HepG2 (cell line): ENCODE measurements at places on chromosomes 4 and X.

- no peak for DNase-seq
Measured at GRCh38 chrX:79176028-79176427, 31.5 kb downstream of the GPR174 start.

DNA sequence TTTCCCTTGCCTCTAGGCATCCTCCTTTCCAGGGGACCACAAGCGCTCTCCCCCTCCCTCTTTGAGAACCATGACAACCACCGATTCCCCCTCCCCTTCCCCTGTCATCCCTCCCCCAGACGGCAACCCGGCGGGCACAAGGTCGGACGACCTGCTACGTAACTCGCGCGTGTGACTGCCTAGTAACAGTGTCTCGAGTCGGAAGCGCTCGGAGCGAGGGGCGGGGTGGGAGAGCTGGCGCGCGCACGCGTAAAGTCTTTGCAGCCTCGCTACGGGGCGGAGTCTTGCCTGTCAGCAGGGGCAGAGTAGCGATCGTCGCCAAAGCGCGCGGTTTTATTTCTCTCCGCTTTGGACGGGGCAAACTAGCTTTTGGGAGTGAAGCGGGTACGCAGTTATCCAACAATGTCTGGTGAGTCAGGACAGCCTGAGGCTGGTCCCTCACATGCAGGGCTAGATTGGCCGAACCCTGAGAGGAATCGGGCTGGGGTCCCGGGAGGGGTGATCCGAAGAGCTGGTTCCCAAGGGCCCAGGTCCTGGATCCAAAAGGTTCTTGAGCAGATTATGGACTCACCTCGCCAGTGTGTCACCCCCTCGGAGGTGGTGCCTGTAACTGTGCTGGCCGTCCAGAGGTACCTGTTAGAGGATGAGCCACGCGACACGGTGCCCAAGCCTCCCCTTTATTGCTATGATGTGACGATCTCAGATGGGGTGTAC lies at the start of gene RADX:
RADX (plus strand) TSS at position 300 of the 714 bp plus-strand sequence; CDS start at position 403, 103 bp downstream.
- DNase-seq = peak; percentile 58

DNA sequence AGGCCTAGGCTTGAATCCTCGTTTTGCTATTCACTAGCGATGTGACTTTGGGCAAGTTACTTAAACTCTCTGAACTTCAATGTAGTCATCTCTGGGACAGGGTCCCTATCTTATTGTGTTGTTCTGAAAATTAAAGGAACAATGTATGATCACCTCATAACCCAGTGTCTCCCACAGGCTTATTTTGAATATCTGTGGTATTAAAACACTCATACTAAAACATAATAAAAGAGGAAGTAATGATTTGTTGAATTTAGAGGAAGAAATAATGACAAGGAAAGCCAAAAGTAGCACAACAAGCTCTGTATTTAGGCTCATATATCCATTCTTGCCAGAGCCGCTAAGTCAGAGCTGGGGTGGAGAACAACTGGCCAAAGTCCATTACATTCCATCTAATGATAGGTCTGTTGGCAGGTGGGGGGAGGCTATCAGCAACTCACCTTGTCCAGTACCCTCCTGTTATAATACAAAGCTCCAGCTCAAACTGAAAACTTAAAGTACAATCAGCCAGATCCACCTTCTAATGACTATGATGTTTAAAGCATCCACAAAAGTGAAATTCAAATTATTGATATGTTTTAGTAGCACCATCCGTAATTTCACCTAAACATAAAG lies 64.5 kb upstream of the LSM6 start:
- DNase-seq = peak; percentile 10

DNA sequence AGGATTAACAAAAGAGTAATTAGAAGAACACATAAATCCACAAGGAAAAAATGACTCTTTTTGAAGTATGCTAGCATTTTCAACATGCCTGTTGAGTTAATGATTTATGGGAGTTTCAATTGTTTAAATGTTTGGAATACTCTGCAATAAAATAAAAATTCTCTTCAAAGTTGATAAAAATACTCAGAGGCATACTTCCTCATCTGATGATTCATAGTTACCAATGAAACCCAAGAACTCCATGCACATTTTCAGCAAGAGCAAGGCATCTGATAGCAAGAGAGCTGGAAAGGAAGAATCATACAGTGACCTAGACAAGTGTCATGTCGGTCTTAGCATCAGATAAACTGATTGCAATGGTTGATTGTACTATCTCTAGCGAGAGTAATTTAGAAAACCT lies 443.7 kb upstream of the ATOH1 start:
- no peak for DNase-seq

DNA sequence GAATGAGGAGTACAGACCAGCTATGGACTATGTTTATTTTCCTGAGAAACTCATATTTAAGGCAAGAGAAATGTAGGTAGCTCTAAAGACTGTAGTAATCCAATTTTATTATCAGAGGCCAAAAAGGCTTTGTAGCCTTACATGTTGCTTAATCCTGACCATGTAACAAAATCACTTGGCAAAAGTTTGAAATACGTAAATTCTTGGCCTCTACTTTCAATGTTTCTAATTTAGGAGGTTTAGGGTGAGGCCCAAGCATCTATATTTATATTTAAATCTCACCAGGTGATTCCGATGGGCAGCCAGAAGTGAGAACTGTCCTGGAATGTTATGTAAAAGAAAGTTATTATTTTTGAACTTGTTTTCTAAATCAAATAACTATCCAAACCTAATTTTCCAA lies 289.7 kb downstream of the IL1RAPL1 start:
- no peak for DNase-seq

- no peak for DNase-seq
Measured at GRCh38 chr4:98521486-98521885, 136.9 kb downstream of the TSPAN5 start.

DNA sequence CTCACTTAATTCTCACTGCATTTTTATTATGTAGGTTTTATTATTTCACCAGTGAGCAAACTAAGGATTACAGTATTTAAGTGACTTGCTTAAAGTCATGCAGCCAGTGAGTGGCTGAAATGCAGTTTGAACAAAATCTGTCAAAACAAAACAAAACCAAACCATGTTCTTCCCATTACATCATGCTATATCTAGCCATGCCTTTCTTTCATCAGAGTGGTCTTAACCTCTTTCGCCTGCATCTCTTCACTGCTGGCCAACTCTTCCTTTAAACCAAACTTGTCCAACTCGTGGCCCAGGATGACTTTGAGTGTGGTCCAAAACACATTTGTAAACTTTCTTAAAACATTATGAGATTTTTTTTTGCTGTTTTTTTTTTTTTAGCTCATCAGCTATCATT lies 223.2 kb downstream of the PCDH7 start:
- no peak for DNase-seq

- DNase-seq = no peak
Measured at GRCh38 chrX:2888309-2888708, 40.8 kb downstream of the ARSD start.

DNA sequence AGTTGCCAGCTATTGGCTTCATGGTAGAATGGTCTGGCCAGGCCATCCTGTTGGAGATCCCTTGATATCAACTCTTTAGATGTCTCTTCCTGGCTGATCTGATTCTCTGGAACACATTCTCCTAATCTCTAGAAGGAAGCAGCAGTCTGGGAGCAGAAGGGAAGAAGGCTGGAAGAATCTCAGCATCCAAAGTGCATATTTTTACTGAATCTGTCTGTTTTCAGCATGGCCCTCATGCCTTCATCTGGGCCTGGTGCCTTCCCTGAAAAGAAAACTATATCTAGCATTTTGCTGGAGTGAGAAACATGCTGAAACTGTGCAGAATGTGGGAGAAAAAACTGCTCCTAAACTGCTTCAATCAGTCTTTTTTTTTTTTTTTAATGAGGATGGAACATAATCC lies 148.7 kb downstream of the REPS2 start:
- DNase-seq = no peak

DNA sequence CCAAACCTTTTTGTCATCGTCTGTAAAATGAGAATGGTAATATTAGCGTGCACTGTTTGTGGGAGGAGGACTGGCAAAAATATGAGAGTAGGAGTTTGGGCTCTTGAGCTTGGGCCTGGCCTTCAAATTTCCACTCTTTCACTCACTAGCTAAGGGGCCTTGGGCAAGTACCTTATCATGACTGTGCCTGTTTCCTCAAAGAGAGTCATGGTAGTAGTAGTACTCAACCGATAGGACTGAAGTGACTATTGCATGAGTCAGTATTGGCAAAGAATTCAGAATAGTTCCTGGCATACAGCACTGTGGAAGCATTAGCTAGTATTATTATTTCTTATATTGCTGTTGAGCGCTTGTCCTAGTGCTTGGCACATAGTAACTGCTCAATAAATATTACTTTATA lies 16.0 kb upstream of the RBM3 start:
- DNase-seq = no peak

DNA sequence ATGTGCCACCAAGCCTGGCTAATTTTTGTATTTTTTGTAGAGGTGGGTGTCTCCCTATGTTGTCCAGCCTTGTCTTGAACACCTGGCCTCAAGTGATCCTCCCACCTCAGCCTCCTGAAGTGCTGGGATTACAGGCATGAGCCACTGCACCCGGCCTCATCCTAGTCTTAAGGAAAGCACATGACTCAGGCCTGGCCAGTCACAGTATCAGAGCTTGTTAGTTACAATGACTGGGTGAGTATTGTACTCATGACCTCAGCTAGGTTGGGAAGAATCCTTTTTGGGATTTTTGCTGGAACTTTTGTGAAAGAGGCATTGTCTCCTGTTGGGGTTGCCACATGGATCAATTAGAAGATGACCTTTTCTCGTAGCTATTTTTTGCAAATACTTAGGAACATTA lies 292.8 kb downstream of the RAPGEF2 start:
- peak; percentile 44 for DNase-seq

- DNase-seq = no peak
Measured at GRCh38 chr4:26131711-26132110, 189.1 kb upstream of the RBPJ start.

GRCh38 chrX:119647552-119648420 lies 41.6 kb upstream of the NKRF start:
- no peak for DNase-seq

DNA sequence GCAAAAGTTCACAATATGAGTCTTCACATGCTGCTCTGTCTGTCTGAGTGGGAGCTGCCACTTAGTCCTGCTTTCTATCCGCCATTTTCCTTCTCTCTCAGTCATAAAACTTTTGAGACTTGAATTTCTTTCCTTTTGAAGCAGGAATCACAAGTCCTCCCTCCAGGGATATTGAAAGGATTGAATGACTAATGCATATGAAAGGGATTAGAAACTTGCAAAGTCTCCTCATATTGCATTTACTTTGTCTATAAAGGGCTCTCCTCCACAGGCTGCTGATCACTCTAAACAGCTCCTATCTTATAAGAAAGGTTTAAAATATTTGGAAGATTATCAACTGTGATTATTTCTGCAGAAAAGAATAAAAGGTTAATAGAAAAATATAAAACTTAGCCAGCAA lies 879.1 kb downstream of the ARAP2 start:
- DNase-seq = no peak

DNA sequence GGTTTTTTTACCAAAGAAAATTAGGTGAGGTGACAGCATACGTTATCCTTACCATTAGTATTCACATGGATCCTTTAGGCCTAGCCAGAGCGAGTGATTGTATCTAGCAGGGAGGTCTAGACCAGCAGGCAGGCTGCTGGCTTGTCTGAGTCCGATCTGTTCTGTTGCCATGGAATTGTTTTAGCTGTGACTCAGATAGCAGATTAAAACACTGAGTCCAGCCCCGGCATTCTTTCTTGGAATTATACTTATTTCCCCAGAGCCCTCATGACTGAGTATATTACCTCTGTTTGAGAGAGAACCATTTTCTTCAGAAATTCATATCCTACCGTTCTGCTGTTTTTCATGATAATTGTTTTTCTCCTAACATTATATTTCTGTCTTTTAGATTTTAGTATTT lies 37.4 kb downstream of the OCRL start:
- DNase-seq = no peak

DNA sequence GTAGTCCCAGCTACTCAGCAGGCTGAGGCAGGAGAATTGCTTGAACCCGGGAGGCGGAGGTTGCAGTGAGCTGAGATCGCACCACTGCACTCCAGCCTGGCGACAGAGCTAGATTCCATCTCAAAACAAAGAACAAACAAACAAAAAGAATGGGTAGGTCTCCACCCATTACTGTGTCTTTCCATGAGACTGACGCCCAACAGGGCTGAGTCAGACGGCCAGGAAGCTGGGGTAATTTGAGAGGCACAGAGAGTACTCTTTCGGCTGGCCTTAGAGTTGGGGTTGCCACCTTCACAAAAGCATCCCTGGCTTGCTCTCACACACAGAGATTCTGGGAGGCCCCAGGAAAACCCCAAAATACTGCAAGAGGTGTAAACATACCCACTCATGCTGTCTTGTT lies 72.0 kb upstream of the DHRSX start:
- peak; percentile 12 for DNase-seq

GRCh38 chr4:56976837-56977320 lies 527 bp downstream of the NOA1 start:
- DNase-seq = peak; percentile 26

GRCh38 chr4:83276299-83277040 lies 8.1 kb downstream of the COQ2 start:
- DNase-seq = no peak

GRCh38 chrX:13685126-13685763 lies 3.7 kb upstream of the RAB9A start:
- no peak for DNase-seq

- DNase-seq = no peak
Measured at GRCh38 chr4:150250998-150251651, 172.9 kb downstream of the DCLK2 start.

DNA sequence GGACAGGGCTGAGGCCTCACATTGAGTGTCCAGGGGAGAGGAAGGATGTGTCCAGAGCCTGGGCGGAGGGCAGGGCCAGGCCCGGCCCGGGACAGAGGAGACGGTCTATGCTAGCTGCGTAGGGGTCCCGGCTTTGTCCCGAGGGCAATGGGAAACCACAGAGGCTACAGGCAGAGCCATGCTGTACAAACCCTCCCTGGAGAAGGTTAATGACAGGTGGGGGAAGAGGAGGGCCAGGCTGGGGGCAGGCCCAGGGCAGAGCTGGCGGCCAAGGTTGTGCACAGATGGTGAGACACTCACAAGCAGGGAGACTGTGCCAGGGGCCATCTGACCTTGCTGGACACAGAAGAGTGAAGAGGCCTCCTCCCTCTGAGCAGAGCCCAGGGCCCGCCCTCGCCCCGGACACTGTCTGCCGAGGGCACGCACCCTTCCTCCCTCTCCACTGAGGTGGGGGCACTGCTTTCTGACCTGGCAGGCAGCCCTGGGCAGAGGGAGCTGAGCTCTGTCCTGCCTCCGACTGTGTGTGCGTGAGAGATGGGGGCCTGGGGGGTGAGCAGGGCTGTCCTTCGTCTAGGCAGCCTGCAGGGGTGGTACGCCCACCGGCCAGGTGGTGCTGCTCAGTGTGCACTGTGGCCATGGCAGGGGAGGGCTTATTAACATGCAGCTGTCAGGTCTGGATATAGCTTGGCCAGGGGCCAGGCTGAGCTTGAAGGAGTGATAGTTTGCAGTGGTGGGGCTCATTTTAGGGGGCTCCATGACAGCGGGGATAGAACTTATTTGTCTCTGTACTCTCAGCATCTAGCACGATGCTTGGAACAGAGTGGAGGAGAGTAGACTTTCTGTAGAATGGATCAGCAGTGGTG lies 75.7 kb upstream of the LRPAP1 start:
- no peak for DNase-seq

- peak; percentile 7 for DNase-seq
Measured at GRCh38 chr4:94332983-94333590, 9.5 kb downstream of the HPGDS start.

- no peak for DNase-seq
Measured at GRCh38 chrX:107676559-107677378, 48.5 kb downstream of the PRPS1 start.

- no peak for DNase-seq
Measured at GRCh38 chrX:47176101-47176740, 17.4 kb upstream of the UBA1 start.

- peak; percentile 16 for DNase-seq
Measured at GRCh38 chrX:53594354-53594753, 92.2 kb downstream of the HUWE1 start.
